ENCODE measurements at places on chromosomes 4 and X. TPM values are rescaled to one million over a fixed set of nuclear protein-coding genes. Genes with fewer than 3 reads are reported as not detected.

DNA sequence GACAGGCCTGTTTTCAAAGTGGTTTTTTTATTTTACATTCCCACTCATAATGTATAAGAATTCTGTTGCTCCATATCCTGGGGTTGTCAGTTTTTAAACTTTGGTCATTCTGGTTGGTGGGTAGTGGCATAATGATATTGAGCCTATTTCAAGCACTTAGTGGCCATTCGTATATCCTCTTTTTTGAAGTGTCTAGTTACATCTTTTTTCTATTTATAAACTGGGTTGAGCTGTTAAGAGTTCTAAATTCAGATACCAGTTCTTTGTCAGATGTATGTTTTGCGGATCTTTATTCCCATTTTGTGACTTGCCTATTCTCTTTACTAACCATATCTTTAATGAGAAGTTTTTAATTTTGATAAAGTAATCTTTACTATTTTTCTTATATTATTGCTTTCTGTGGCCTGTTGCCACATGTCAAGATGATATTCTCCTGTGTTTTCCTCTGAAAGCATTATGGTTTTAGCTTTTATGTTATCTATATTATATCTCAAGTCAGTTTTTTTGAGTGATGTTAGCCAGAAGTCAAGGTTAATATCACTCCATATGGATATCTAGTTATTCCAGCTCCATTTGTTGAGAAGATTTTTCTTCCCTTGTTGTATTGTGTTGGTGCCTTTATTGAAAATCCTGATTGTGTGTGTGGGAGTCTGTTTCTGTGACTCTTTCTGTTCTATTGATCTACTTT is 110.9 kb downstream of the FHIP1A start:
- H3K4me3 ChIP-seq: no peak overlapping the region
- no peak for DNase-seq
- H3K36me3 ChIP-seq: no peaks in the 10 kb centered on the region
- no peak overlapping the region for H3K27ac ChIP-seq
- H3K4me1 ChIP-seq: peaks cover 4% of the 10 kb centered on the region
- peaks cover 15% of the 10 kb centered on the region for H3K27me3 ChIP-seq

DNA sequence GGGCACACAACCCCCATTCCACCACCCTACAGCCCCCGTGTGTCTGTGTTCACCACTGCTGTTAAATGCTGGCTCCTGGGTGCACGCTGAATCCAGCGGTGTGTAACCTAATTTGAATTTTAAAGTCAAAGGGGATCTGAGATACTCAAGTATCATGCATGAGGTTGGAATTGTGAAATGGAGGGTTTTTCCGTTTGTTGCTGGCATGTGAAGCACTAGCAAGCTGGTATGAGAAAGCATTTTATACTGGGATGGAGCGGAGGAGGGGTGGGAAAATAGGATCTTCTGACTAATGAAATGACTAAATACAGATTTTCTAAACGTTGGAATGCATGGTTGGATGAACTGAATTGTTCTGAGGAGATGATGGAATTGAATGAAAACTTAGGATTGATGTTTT is 36.9 kb upstream of the FAT1 start:
- no peaks in the 10 kb centered on the region for H3K36me3 ChIP-seq
- H3K4me3 ChIP-seq: no peak overlapping the region
- H3K27ac ChIP-seq: no peak overlapping the region
- no peak for DNase-seq
- H3K4me1 ChIP-seq: no peaks in the 10 kb centered on the region

DNA sequence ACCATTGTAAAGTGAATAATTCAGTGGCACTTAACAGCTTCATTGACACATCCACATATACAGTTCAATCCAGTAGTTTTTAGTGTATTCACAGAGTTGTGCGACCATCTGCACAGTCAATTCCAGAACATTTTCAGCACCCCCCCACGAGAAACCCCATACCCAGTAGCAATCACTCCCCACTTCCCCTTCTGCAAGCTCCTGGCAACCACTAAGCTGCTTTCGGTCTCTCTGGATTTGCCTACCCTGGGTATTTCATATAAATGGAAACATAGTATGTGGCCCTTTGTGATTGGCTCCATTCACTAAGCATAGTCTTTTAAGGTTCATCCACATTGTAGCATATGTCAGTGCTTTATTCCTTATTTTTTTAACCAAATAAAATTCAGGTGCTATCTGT is 10.0 kb downstream of the MSL3 start:
- H3K4me3 ChIP-seq: no peak overlapping the region
- H3K27me3 ChIP-seq: no peaks in the 10 kb centered on the region
- H3K4me1 ChIP-seq: peaks cover 52% of the 10 kb centered on the region
- peaks cover 35% of the 10 kb centered on the region for H3K36me3 ChIP-seq
- no peak for DNase-seq
- peak overlapping the region; percentile 64 for H3K27ac ChIP-seq

DNA sequence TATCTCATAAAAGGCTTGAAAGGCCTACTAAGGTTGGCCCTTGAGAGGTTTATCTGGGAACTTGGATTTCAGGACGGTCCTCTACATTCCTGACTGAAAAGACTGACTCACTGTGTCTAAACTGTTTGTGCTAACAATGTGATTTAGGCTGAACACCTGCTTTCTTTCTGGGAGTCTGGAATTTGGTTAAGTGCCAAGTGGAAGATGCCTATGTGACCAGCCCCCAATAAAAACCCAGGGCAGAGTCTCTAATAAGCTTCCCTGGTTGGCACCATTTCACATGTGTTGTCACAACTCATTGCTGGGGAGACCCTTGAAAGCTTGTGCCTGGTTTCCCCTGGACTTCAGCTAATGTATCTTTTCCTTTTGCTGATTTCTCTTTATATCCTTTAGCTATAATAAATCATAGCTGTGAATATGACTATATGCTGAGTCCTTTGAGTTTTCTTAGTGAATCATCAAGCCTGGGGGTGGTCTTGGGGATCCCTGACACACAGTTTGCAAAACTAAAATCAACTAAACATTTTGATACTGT is 55.1 kb downstream of the GPR82 start:
- no peak overlapping the region for H3K4me3 ChIP-seq
- peaks cover 2% of the 10 kb centered on the region for H3K4me1 ChIP-seq
- H3K36me3 ChIP-seq: no peaks in the 10 kb centered on the region
- no peak for DNase-seq
- H3K27me3 ChIP-seq: no peaks in the 10 kb centered on the region

GRCh38 chrX:38968344-38969216 is 167.3 kb downstream of the MID1IP1 start:
- H3K27me3 ChIP-seq: no peaks in the 10 kb centered on the region
- no peak overlapping the region for H3K4me3 ChIP-seq
- H3K27ac ChIP-seq: no peak overlapping the region
- H3K36me3 ChIP-seq: no peaks in the 10 kb centered on the region
- peaks cover 3% of the 10 kb centered on the region for H3K4me1 ChIP-seq

GRCh38 chr4:1351854-1352566 is 5.0 kb downstream of the UVSSA start:
- peaks cover 27% of the 10 kb centered on the region for H3K4me1 ChIP-seq
- H3K27me3 ChIP-seq: no peaks in the 10 kb centered on the region
- H3K27ac ChIP-seq: peak overlapping the region; percentile 70
- DNase-seq: peak; percentile 93
- no peaks in the 10 kb centered on the region for H3K36me3 ChIP-seq

GRCh38 chrX:101430457-101431078 is 22.5 kb downstream of the HNRNPH2 start:
- peak overlapping the region; percentile 77 for H3K27ac ChIP-seq
- no peak for DNase-seq
- H3K4me1 ChIP-seq: peaks cover 18% of the 10 kb centered on the region
- peaks cover 14% of the 10 kb centered on the region for H3K36me3 ChIP-seq

DNA sequence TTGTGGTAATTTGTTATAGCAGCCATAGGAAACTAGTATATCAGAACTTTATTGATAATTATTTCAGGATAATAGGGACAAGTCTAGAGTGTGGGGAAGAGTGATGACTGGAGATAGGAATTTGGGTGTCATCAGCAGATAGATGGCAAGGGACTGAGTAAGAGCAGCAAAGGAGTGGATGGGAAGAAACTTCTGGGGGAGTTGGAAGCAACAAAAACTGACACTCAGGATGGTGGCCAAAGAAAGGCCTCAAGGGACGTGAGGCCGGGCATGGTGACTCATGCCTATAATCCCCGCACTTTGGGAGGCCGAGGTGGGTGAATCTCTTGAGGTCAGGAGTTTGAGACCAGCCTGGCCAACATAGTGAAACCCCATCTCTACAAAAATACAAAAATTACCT is 9.1 kb upstream of the SLC25A5 start:
- peaks cover 6% of the 10 kb centered on the region for H3K36me3 ChIP-seq
- H3K4me3 ChIP-seq: no peak overlapping the region
- no peaks in the 10 kb centered on the region for H3K27me3 ChIP-seq

- DNase-seq: no peak
- no peaks in the 10 kb centered on the region for H3K27me3 ChIP-seq
- H3K4me1 ChIP-seq: no peaks in the 10 kb centered on the region
- H3K36me3 ChIP-seq: no peaks in the 10 kb centered on the region
- no peak overlapping the region for H3K27ac ChIP-seq
Measured at GRCh38 chr4:115213716-115214115, 100.3 kb upstream of the NDST4 start.

DNA sequence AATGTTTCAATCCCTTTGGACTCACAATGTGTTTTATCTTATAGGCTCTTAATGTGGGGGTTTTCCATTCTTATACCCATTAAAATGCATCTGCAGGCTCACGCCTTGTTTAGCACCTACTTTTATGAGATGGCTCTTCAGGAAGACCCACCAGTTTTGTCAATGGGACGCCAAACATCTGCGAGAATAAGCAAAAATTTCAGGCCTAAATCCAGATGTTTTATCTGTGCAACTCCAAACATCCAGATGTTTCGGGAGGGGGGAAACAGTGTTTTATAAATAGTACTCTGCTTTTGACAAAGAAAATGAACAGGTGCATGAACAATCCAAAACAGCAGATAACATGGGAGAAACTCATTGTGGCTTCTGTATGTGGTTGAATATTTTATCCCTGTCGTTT is 342.8 kb downstream of the DHX15 start:
- DNase-seq: no peak
- no peaks in the 10 kb centered on the region for H3K27me3 ChIP-seq
- H3K36me3 ChIP-seq: no peaks in the 10 kb centered on the region
- no peak overlapping the region for H3K27ac ChIP-seq
- H3K4me1 ChIP-seq: no peaks in the 10 kb centered on the region

- no peak for DNase-seq
- peaks cover 77% of the 10 kb centered on the region for H3K27me3 ChIP-seq
- no peak overlapping the region for H3K4me3 ChIP-seq
Measured at GRCh38 chr4:104493081-104493831, 1.4 kb downstream of the CXXC4 start.

DNA sequence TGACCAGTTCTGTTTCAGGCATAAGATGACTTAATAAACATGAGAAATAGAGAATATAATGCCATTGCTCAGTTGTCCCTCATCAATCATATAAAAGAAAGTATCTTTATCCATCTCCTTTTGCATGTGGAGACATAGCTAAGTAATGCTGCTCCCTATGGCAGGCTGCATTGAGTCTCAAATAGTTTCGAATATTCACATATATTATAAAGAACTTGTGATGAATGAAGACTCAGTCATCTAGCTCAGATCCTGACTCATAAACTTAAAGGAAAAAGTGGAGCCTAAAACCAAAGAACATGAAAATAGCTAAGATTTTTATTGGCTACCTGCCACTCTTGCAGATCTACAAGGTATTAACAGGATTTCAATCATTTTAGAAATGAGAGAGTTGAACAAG is 11.7 kb upstream of the TLL1 start:
- H3K4me1 ChIP-seq: no peaks in the 10 kb centered on the region
- no peak for DNase-seq
- H3K27ac ChIP-seq: no peak overlapping the region
- H3K27me3 ChIP-seq: no peaks in the 10 kb centered on the region
- no peaks in the 10 kb centered on the region for H3K36me3 ChIP-seq

DNA sequence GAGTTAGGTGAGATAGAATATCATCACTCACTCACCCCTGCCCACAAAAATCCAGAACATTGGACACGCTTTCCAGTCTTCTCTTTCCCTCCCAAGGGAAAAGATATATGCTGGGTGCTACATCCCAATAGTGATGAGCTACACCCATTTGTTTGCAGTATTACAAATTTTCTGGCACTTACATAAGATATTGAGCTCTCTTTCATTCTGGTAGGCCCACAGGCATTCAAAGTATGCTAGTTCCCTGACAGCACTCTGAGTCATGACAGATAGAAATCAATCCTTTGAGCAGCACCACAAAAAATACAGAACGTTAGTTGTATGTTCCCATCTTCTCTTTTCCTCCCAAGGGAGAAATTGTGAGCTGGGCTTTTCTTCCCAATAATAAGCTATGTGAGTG is 477.6 kb upstream of the GRID2 start:
- no peak overlapping the region for H3K27ac ChIP-seq
- no peak for DNase-seq
- no peaks in the 10 kb centered on the region for H3K27me3 ChIP-seq
- H3K4me3 ChIP-seq: no peak overlapping the region
- no peaks in the 10 kb centered on the region for H3K4me1 ChIP-seq

DNA sequence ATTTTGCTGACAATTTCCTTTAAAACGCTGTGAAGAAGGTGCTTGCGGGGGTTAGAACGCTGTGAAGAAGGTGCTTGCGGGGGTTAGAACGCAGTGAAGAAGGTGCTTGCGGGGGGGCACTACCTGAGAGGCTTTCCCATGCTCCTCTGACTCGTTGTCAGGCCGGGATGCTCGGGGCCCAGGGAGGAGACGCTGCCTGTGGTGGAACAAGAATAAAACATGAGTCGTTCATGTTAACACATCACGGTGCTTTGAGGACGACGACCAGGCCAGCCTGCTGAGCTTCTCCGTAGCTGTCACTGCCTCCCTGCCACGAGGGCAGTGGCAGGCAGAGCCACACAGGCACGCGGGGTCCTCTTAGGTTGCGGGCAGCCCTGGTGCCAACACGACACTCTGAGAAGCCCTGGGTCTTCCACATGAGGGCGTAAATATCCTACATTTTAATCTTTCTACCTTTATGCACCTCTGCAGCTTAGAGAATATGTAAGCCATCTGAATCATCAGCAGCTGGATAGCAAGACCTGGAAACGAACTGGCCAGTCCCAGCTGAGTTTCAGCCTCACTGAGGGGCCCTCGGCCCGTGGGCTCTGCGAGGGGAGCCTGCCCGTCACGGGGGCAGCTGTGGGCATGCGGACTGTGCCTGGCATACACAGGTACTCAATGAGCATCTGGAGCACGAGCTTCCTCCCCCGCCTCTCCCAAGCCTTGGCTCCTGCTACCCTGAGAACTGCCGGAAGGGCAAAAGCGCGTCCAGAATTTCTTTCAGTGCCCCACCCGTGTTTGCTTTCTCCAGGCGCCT is 47.0 kb downstream of the FGFRL1 start:
- H3K27me3 ChIP-seq: peaks cover 35% of the 10 kb centered on the region
- H3K4me3 ChIP-seq: no peak overlapping the region
- DNase-seq: no peak

GRCh38 chr4:143025081-143025704 is 159.5 kb upstream of the USP38 start:
- peaks cover 2% of the 10 kb centered on the region for H3K36me3 ChIP-seq
- H3K4me3 ChIP-seq: no peak overlapping the region
- DNase-seq: no peak
- no peak overlapping the region for H3K27ac ChIP-seq
- H3K27me3 ChIP-seq: no peaks in the 10 kb centered on the region

The SSX4B gene
- total RNA-seq: not detected

The SHROOM2 gene
- not detected for total RNA-seq

The OPRPN gene
- total RNA-seq: not detected

The SH2D1A gene
- 47.0 TPM for total RNA-seq

The ERVMER34-1 gene
- total RNA-seq: not detected

The XPNPEP2 gene
- 1.2 TPM for total RNA-seq

The PCDH11X gene
- not detected for total RNA-seq

The SUPT20HL1 gene
- total RNA-seq: not detected

The CHIC2 gene
- total RNA-seq: 16.2 TPM

The CSAG3 gene
- 1.8 TPM for total RNA-seq

The NXT2 gene
- total RNA-seq: 12.6 TPM

The FRMPD3 gene
- total RNA-seq: not detected

The PAGE2 gene
- not detected for total RNA-seq

The SSX4 gene
- total RNA-seq: not detected

Measured in activated CD8-positive, alpha-beta memory T cell treated with anti-CD3 and anti-CD28 coated beads, Interleukin-2, amount 10 ng/mL, durations not matched to agents 7 days and 5 days (primary cell).